IMR-90 (cell line): ENCODE measurements at places on chromosomes 5 and 9.

GRCh38 chr5:18653216-18653752 is 1019.0 kb downstream of the TAF11L14 start:
- DNase-seq, result no peak

GRCh38 chr5:149358294-149358651 is 427 bp downstream of the PCYOX1L start:
- no peak for DNase-seq

- no peak for DNase-seq
Observed at GRCh38 chr9:69604568-69605219, 67.5 kb downstream of the APBA1 start.

GRCh38 chr5:68200288-68200687 is 15.3 kb upstream of the PIK3R1 start:
- no peak for DNase-seq

DNA sequence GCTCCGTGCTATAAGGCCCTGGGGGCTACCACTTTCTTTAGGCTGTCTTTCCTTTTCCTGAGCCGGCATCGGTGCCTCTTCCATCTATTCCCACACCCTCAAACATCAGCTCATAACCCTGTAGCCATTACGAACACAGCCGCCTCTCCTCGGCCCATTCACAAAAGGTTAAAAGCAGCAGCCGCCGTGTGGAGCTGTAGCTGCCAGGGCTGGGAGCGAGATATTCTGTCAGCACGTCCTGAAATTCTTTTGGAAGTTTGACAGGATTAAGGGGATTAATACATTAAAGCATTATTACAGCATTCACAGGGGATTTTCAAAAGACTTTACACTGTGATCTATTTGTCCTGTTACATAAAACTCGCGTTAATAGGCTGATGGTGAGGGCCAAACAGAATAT is 428.2 kb downstream of the CDK5RAP2 start:
- DNase-seq, result no peak

GRCh38 chr5:151779531-151780125 is 7.9 kb downstream of the G3BP1 start:
- DNase-seq, result no peak

- no peak for DNase-seq
Observed at GRCh38 chr5:133514456-133514855, 97.9 kb downstream of the FSTL4 start.

- no peak for DNase-seq
Observed at GRCh38 chr5:119080936-119081335, 10.0 kb downstream of the DMXL1 start.

GRCh38 chr5:61919920-61920319 is 386.1 kb upstream of the KIF2A start:
- DNase-seq, result no peak

GRCh38 chr5:127988146-127988760 is 95.3 kb upstream of the SLC12A2 start:
- peak; percentile 96 for DNase-seq

- DNase-seq, result no peak
Observed at GRCh38 chr9:81886665-81887064, 41.6 kb upstream of the SPATA31D4 start.

- DNase-seq, result no peak
Observed at GRCh38 chr9:73714294-73714693, 562.6 kb downstream of the ANXA1 start.

- DNase-seq, result peak; percentile 82
Observed at GRCh38 chr5:136023958-136024541, 4.7 kb upstream of the TGFBI start.

DNA sequence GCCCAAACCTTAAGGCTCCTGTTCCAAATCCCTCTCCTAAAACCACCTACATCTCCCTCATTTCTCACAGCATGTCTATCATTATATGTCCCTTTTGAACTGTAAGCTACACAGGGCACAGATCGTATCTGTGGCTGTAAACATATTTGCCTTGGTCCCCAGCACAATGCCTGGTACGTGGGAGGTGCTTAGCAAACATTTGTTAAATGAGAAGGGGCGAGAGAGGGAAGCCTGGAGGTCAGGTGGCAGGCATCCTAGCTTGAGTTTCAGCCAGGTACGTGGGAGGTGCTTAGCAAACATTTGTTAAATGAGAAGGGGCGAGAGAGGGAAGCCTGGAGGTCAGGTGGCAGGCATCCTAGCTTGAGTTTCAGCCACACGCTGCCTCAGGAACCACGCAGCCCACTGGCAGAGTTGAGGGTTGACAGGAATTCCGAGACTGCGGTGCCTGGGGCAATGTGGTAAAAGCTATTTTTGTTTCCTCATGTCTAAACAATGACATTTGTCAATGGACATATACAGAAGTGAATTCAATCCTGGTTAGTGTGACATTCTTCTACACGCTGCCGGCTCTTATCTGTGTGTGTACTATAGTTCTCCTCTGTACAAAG is 113.6 kb downstream of the EFNA5 start:
- DNase-seq, result no peak

DNA sequence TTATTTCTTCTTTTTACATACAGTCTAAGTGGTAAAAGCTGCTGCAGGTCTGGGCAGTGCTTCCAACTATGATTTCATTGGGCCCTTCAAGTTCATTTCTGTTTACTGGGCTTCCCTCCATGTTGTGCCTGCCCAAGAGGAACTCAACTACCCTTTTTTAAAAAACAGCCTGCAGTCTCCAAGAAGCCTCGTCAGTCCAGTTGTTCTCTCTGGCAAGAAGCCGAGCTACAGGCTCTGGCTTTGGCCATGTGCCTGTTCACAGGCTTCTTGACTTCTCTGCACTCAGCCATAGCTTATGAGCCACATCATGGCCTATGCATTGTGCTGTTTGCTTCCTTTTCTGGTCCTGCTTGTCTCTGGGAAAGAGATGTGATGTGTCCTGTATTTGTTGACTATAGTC is 119.7 kb upstream of the PJA2 start:
- DNase-seq, result peak; percentile 36

DNA sequence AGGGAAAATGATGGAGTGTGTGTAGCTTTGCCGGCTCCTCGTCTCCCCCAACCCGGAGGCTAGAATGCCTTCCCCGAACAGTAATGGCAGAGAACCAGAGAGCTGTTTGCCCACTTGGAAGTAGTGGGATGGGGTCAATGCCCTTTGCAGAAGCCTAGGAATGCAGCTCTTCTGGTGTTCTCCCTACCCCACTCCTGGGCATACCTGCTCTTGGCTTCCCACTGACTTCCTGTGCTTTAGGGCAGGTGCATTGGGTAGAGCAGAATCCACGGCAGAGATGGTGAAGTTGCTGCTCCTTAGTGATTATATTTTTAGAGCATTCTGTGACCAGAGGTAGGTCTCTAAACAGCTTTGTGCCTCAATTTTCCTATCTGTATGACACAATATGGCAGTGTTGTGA is 134.6 kb downstream of the BOD1 start:
- DNase-seq, result no peak

- DNase-seq, result peak; percentile 51
Observed at GRCh38 chr9:114278881-114279570, 43.9 kb upstream of the ORM1 start.

- DNase-seq, result no peak
Observed at GRCh38 chr5:34047774-34048572, 5.0 kb upstream of the C1QTNF3 start.

DNA sequence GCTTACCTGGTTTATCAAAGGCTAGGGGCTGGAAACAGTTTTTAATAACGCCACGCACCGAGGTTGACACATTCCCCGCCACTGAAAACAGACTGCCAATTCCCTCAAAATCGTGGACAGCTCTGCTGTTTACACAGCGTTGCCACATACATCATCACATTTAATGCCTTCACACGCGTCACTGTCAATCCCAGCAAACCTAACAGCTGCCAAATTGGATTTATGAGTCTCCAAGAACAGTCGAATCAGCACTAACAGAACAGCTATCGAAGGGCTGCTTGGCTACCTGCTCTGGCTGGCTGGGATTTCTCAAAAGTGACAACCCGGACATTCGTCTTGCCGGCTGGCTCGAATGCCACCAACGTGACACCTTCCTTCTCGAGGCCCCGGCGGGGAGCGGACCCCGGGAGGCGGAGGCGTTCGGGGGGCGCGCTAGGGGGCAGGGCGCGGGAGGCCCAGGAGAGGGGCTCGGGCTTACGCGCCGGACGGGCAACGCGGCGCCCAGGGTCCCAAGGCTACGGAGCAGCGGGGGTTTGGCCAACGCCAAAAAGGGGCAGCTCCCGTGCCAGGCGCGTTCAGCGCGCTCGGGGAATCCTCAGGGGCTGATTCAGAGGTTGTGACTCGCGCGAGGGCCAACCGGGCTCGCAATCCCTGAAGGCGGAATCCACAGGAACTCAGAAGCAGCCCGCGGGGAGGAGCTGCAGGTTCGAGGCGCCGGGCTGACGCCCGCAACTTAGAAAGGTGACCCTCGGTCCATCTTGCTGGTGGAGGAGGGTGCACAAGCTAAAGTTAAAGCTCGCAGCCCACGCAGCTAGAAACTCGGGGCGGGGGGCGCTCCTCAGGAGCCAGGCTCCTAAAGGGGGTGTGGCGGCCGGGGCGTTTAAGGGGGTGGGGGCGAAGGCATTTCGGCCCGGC is 1.2 kb downstream of the CDC14B start:
- peak; percentile 54 for DNase-seq

GRCh38 chr9:34437006-34437925 is 21.1 kb downstream of the FAM219A start:
- peak; percentile 79 for DNase-seq
